ENCODE measurements at places on chromosomes 5 and 9.

GRCh38 chr5:107672211-107673038, 1.7 kb upstream of the EFNA5 start:
- DNase-seq, result peak; percentile 7

DNA sequence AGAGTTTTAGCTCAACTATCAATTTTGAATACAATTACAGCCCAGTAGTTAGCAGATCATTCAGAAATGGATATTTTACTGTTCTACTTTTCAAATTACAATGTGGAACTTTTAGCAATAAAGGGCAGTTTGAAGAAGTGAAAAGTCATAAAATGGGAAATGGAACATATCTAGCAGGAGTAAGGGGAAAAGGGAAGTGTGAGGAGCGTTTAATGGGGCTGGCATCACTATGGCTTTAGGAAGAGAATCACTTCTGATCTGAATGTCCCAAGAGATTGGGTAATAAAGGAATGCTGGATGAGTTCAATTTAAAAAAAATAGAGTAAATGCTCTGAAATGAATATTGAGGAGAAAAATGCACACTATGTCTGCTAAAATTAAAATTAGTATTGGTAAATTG, 77.4 kb downstream of the ATPSCKMT start:
- DNase-seq, result no peak

- no peak for DNase-seq
Measured at GRCh38 chr5:176995896-176996767, 10.4 kb downstream of the UIMC1 start.

GRCh38 chr5:39623291-39623865, 198.6 kb upstream of the DAB2 start:
- DNase-seq, result no peak

DNA sequence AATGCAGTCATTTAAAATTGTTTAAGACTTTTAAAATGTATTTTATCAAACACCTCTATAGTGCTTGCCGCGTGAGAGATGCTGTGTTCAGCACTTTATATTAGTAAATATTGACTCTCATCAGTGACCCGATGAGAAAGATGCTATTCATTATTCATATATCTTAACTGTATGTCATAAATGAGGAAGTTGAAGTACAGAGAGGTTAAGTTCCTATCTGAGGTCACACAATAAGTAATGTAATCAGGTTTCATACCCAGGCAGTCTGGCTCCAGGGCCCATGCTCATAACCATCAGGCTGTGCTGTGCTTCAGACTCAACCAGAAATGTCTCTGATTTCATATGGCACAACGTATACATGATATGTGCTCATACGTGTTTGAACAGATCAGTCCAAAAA, 119.0 kb downstream of the SV2C start:
- no peak for DNase-seq

GRCh38 chr5:60687927-60688720, 11.8 kb downstream of the DEPDC1B start:
- DNase-seq, result peak; percentile 31

DNA sequence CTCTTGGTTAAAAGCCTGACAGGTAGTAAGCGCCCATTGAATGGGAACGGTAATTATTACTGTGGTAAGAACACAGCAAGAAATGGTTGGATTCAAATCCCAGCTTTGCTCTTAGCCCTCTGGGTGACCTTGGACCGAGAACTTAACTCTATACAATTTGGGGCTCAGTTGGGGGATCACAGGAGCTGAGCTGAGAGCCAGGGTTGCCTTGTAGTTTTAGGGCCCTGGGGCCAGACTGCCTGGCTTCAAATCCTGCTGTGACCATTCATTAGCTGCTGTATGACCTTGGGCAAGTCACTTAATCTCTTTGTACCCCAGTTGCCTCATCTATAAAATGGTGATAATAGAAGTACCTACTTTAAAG, 87.4 kb upstream of the SH3PXD2B start:
- DNase-seq, result no peak

DNA sequence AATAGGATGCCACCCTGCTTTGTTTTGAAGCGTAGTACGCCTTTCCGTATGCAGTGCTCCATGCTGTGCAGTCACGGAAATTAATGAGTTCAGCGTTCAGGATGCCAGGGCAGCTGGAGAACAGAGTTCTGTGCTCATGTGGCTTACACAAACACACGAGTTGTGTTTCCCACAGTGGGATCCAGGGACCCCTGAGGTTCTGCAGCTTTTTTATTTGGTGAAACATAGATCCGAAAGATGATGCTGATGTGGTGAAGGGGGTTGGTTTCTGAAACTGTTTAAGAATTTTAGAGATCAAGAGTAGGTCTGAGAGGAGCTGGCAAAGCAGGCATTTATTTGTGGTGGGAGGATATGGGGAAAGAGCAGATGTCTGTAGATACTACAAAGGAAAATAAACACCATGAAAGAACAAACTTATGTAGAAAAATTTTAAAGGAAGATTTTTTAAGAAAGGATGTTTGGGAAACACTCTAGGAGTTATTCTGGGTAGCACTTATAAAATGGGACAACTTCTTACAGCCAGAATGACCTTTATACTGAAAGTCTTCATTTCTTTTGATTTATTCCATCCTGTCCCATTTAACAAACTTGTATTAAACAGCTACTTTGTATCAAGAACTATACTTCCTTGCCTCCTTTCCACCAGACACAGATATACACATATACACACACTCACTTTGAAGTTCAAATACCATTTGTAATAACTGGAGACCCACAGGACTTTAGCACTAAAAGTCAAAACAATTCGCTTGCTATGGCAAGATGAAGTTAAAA, 52.7 kb downstream of the ITGA1 start:
- DNase-seq, result no peak

DNA sequence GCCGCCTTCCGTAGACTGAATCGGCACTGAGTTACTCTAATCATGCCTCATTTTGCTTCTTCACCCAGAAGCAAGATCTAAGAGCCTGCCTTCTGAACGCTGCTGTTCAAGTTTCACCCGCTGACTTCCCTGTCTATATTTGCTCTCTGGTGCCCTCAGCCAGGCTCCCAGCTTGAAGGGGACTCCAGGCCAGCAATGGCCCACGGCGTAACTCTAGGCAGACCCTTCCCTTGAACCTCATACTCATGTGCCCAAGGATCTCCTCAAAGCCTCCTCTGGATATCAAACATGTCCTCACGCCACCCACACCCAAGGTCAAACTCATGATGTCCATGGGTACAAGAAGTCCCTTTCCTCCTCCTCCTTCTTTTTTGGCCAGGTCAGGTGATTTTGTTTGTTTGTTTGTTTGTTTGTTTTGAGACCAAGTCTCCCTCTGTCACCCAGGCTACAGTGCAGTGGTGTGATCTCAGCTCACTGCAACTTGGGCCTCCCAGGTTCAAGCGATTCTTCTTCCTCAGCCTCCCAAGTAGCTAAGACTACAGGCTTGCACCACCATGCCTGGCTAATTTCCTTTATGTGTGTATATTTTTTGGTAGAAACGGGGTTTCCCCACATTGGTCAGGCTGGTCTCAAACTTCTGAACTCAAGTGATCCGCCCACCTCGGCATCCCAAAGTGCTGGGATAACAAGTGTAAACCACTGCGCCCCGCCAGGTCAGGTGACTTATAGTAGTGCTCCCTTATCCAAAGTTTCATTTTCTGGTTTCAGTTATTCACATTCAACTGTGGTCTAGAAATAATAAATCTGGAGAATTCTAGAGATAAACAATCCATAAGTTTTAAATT, 239.0 kb downstream of the SYK start:
- DNase-seq, result no peak

- DNase-seq, result no peak
Measured at GRCh38 chr5:102807878-102808502, 52.9 kb downstream of the PAM start.

DNA sequence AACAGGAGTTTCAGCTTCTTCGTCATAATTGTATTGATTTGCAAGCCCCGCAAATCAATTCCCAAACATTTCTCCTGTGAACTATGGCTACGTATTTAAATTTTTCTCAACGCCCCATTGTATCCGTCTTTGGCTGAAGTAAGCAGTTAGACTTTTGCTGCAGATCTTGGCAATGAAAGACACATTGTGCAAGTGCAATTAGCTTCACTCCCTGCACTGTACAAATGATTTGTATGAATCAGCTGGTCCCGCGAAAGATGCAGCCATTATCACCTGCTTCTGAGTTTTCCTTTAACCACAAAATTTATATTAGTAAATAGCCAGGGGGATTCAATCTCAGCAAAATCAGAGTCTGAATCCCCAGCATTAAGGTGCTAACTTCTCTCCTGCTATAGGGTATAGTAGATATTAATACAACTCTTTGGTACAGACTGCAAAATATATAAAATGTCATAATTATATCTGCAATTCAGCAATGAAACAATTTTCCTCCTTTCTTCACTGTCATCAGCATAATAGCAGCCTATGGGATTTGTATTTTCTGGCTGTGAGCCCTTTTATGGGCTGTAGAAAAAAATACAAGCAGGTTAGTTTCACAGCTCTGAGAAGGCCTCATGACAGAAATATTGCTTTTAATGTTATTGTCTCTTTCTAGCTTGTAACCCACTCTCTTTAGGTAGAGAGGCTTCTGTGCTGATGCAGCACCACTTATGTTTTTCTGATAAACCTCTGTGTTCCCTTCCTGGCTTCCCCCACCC, 68.4 kb upstream of the SMARCA2 start:
- no peak for DNase-seq

- no peak for DNase-seq
Measured at GRCh38 chr5:178786859-178787499, 56.5 kb upstream of the ZNF354A start.

GRCh38 chr5:55625589-55625909, 86.6 kb downstream of the SLC38A9 start:
- no peak for DNase-seq

- no peak for DNase-seq
Measured at GRCh38 chr9:78163834-78164233, 72.0 kb upstream of the CEP78 start.

- no peak for DNase-seq
Measured at GRCh38 chr9:92467511-92467910, 14.8 kb downstream of the ASPN start.

DNA sequence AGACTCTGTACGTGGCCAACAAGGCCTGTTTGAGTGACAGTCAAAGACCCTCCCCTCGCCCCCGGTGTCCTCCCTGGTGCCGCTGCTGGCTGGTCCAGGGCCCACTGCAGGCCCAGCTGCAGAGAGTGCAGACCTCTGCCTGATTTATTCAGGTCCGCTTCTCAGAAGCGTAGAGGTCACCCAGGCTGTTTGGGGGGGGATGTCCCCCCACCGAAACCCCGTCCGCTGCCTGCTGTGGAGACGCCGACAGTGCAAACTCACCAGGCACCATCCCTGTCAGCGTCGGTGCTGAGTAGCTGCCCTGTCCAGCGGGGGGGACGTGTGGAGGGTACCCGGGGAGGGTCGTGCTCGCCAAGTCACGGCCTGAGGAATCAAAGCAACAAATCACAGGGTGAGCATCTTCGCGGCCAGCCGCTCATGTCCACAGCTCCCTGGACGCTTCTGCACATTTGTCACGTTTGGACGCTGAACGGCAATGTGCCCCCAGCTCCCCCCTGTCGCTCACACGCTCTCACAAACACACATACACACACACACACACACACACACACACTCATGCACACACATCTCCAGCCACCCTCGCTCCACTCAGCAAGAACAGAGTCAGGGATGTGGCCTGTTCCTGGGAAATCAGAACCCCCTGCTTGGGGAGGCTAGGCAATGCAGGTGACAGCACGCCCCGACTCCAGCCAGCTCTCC, 152.2 kb downstream of the PAX5 start:
- DNase-seq, result no peak

DNA sequence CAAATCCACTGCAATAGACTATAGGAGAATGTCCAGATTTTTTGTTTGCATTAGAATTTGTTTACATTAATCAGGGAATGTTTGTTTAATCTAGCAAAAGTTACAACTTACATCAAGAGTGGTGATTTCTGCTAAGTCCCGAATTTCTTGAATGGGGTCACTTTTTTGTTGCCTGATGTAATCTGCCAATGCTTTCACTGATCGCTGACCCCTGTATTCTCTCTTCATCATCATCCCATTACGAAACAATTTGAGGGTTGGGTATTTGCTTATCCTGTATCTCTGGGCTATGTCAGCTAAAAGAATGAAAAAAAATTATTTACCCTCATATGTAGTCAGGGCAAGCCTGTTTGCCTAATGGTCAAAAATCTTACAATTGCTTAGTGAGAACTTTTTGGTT, 76.9 kb downstream of the ERP44 start:
- DNase-seq, result no peak

DNA sequence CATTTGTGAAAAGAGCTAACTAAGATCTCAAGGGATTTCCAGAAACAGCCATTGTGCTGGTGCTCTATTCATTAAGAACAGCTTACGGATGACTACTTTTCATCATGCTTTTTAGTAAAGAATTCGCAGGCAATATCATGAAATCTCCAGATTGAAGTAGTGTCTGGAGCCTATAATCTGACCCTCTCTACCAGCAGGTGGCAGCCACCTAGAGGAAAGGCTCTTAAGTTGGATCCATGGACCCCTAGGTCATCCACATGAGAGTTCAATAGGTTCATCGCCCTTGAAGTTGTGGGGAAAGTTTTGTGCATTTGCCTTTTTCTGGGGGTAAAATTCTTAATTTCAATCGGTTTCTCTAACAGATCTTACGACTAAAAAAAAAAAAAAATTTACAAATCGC, 82.3 kb downstream of the SLC1A3 start:
- peak; percentile 8 for DNase-seq

DNA sequence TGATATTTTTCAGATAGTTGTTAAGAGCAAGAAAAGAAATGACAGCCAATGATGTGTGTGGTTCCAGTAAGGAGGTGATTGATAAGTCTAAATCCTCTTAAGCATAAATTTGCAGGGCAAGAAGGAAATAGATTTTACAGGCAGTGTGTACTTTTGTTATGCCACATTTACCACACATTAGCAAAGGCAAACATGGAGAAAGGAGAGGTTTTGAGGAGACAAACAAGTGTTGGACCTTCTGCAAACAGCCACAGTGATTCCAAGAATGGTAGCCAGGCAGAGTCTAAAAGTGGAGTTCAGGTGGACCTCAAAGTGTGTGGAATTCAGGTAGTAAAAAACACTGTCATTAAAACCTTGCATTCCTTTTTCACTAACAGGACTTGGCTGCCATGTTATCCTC, 295.9 kb upstream of the ITGA1 start:
- DNase-seq, result no peak

DNA sequence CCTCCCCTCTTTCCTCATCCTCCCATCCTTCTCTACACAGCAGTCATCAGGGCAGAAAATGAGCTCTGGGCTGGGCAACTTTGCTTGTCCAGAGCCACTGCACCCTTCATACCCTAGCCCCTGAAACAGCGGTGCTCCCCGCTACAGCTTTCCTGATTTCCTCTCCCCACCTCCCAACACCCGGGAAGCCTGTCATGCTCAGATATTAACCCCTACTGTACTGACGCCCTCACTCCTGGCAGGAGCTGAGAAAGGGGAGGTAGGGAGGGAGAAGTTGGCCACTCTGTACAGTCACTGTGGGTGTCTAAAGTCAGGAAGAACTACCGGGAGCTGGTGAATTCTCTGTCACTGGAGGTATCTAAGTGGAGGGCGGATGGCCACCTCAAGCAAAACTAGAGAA, 782 bp downstream of the CAMK2A start:
- no peak for DNase-seq

- DNase-seq, result no peak
Measured at GRCh38 chr9:12178634-12179033, 514.6 kb upstream of the TYRP1 start.
